ENCODE measurements at places on chromosomes 4 and X.
A peak's percentile ranks its signal among the peaks of the same experiment; 100 is the strongest.

DNA sequence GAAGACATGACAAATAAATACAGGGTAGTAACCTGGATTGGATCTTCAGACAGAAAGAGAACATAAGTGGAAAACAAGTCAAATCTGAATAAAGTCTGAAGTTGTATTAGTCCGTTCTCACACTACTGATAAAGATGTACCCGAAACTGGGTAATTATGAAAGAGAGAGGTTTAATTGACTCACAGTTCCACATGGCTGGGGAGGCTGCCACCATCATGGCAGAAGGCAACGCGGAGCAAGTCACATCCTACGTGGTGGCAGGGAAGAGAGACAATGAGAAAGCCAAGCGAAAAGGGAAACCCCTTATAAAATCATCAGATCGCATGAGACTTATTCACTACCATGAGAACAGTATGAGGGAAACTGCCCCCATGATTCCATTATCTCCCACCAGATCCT is 82.8 kb downstream of the USP46 start:
- no peak for DNase-seq

DNA sequence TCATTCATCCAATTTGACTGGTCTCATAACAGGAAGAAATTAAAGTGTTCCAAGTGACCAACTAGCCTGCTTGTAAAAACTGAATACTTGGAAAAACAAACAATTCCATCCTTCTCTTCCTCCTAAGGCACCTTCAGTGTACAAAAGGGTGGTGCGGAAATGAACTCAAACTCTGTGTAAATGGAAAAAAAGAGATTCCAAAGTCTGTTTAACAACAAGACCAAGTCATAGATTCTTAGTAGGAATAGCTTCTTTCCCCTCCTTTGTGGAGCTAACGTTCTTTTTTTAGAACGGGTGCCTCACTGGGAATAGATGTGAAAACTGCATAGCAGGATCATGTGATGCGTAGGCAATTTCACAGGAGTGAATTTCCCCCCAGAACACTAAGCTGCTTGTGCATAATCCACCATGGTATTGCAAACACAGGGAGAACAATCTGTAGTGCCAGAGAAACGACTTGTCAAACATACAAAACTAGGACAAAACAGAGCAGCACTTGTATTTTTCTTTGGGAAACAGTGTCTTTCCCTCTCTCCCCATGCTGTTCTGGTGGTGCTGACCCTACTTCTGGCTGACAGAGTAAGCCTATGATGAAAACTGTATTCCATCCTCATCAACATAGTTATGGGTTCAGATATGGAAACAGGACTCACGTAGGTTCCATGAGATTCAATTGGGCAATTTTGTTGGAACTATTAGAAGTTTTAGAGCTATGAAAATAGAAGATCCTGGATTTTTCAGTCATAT is 13.2 kb upstream of the SOD3 start:
- DNase-seq: no peak

- DNase-seq: no peak
Observed at GRCh38 chrX:130645955-130646583, 244.3 kb downstream of the RBMX2 start.

- DNase-seq: peak; percentile 76
Observed at GRCh38 chr4:21888195-21888976, 60.2 kb downstream of the KCNIP4 start.

DNA sequence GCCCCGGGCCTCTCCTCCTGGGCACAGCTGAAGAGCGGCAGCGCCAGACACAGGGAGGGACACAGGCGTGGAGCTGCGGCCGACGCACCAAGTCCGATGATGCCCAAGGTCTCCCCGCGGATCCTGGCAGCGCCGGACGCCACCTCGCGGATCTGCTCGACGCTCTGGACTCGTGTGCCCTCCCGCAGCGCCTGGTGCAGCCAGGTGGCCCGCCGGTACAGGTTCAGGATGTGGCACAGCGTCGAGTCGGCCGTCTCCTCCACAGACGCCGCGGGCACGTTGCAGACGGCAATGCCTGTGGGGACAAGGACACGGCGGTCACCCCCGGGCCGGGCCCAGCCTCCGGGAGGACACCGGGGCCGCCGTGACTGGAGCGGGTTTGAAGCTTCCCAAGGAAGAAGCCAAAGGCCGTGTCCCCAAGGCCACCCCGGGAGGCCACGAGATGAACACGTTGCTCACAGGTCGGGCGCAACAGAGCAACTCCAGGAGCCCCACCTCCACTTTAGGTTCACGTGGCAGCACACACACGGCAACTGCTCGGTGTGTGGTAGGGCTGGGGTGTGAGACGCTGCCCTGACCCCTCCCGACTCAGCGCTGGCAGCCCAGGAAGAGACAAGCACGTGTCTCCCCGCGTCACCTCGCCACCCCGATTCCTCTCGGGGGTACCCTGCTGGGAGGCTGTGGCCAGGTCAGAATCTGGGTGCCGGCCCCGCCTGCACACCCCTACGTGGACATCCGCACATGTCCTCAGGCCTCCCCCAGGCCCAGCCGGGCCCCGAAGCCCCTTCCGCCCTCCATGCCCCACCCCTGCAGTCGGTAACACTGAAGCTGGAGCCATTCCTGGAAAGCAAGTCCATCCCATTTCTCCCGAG is 23.4 kb downstream of the CTBP1 start:
- DNase-seq: no peak

GRCh38 chrX:10509397-10509796 is 111.0 kb downstream of the MID1 start:
- DNase-seq: no peak

DNA sequence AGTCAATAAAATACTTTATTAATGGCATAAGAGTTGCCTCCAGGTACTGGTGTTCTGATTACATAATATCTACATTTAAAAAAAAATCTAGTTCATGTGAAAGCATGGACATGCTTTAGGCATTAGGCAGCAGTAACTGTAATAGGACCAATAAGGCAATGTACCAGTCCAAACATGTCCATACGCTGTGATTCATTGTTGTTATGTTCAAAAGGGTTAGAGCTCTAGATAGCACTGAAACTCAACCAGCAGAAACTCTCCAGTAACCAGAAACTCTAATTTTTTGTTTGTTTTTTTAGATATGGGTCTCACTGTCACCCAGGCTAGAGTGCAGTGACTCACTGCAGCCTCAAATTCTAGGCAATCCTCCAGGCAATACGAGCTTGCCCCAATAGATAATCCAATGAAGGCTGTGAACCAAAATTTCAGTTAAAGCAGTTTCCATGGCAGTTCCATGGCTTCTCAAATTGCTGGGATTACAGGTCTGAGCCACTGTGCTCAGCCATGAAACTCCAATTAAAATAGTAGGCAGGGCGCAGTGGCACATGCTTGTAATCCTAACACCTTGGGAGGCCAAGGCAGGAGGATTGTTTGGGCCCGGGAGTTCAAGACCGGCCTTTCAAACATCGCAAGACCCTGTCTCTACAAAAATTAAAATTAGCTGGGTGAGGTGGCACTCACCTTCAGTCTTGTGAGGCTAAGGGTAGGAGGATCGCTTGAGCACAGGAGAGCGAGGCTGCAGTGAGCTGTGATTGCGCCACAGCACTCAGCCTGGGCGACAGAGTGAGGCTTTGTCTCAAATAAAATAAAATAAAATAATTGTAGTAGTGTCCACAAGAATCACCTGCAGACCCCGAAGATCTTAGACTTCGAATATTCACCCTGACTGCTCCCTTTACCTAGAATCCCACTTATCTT is 36.3 kb downstream of the MGARP start:
- peak; percentile 85 for DNase-seq

DNA sequence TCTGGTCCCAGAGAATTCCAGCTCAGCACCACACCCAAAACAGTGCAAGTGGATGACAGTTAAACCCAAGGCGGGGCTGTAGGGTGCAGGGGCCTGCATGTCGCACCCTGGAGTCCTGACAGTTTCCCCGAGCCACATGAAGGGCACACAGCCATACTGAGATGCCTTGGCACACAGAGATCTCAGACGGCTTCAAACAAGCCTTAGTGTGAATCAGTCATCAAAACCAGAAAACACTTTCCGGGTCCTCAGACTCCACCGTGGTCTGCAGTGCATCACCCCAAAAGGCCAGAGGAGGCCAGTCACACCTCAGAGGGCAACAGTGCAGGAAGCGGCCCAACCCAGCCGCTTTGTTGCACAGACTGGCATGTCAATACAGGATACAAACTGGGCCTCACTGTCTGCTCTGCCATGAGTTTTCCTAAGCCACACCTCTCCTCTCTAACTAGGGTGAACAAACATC is 64.6 kb upstream of the ENPP6 start:
- DNase-seq: no peak

DNA sequence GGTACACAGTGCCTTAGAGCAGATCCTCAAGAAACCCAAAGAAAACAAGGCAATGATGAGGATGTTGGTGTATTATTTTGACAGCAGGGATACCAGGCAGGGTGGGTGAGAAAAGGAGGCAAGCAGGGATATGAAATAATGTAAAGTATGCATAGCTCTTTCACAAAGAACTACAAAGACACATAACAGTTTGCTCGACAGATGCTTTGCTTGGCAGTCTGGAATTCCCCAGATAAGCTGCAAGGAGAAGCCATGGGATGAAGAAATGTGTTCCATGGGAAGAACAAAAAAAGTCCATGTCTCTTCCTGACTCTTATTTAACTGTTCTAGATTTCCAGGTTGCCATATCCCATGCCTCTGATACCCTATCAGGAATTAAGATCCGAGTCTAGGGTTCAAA is 75.4 kb downstream of the FAM13A start:
- DNase-seq: peak; percentile 55

DNA sequence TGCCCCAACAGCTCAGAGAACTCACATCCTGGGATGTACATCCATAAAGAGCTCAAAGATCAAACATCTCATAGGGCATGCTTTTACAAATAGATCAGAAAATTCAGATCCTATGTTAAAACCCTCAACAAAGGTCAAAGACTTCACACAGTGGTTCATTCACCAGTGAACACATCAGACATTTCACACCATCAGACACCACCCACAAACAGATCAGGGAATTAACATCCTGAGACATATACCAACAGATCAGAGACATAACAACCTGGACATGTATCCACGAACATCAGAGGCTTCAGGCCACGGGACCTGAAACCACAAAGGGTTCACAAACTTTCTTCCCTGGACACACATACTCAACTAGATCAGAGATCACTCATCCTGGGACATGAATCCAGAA is 23.4 kb downstream of the SUV39H1 start:
- no peak for DNase-seq

GRCh38 chr4:30866346-30866745 is 146.2 kb downstream of the PCDH7 start:
- no peak for DNase-seq

- DNase-seq: no peak
Observed at GRCh38 chr4:94634271-94634670, 123.5 kb upstream of the BMPR1B start.

- DNase-seq: no peak
Observed at GRCh38 chrX:585115-585808, 45.3 kb upstream of the SHOX start.

- no peak for DNase-seq
Observed at GRCh38 chrX:142593361-142593862, 388.3 kb upstream of the MAGEC2 start.

DNA sequence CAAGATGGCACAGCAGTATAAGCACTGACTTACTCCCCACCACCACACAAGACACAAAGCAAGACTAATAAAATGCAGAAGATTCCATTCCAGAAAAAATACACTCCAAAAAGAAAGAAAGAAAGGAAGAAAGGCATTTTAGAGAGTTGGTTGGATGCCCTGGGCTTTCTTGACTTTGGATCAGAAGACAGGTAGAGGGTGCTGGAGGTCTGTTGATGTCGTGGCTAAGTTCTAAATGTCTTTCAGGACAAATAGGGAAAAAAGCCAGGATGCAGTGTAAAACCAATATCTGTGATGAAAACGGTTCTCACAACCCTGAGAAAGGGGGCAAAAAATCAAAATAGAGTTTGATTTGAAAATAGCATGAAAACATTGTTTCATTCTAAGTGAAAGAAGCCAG is 555.2 kb upstream of the PRKX start:
- DNase-seq: no peak

DNA sequence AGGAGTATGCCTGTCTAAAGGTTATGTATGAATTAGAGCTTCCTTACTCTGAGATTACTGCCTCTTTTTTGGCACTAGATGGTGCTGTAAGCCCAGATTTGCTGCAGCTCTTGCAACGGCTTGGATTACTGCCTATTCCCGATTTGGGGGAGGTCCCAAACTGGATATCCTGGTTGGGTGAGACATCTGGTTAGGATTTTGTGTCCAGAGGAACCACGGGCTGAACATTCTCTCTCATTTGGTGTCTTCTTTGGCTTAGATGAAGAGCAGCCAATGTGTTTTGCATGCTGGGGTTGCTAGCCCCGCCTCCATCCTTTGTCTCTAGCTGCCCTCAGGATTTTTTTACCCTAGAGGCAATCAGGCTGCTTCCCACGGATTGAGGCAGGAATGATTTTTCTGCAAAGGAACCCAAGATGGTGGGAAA is 31.9 kb downstream of the F8A1 start:
- peak; percentile 37 for DNase-seq

- DNase-seq: no peak
Observed at GRCh38 chr4:40800064-40800463, 50.3 kb downstream of the NSUN7 start.

DNA sequence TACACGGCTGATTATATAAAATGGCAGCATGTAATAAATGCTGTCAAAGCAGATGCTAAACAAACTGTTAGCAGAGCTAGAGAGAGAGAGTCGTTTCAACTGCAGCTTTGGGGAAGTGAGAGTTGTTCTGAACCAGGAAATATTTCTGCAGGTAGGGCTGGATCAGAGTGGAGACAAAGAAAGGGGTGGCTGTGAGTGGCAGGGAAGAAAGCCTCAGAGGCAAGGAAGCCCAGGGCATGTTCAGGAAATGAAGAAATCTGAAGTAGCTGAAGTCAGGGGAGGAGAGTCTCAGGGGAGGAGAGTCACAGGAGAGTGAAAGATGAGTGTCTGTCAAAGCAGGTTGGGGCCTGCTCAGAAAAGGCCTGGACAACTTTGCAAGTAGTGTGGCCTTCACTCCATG is 48.4 kb upstream of the RPS6KA3 start:
- peak; percentile 3 for DNase-seq

- no peak for DNase-seq
Observed at GRCh38 chrX:123454712-123455431, 270.8 kb downstream of the GRIA3 start.

DNA sequence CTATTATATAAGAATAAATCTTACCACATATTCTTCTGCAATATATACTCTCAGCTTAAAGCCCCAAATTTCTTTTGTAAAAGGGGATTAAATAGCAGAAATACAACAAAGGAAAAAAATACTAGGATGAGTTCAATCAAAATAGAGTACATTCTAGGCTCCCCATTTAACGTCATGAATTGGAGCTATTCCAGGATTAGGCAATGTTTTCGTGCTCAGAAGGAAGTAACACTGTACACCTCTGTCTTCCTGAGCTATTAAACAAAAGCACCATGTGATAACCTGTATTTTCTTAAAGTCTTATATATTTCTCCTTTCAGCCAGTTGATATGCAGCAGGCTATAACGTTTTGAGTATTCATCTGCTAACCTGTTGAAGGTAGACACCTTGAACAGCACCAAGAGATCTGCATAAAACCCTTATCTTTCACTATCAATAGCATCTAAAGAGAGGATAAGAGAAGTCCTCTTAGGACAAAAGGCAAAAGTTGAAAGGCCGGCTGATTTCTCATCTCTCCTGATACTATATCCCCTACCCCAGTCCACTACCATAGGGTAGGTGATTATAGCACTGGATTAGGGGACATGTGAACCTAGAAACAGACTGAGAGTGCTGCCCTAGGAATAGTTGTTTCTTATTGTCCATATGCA is 31.5 kb downstream of the TEC start:
- peak; percentile 51 for DNase-seq

GRCh38 chr4:3203971-3204431 is 45.0 kb upstream of the MSANTD1 start:
- no peak for DNase-seq
